ENCODE measurements at places on chromosomes 4 and X.

GRCh38 chrX:154799556-154800348 is 5.5 kb downstream of the MPP1 start:
- DNase-seq: peak; percentile 97

DNA sequence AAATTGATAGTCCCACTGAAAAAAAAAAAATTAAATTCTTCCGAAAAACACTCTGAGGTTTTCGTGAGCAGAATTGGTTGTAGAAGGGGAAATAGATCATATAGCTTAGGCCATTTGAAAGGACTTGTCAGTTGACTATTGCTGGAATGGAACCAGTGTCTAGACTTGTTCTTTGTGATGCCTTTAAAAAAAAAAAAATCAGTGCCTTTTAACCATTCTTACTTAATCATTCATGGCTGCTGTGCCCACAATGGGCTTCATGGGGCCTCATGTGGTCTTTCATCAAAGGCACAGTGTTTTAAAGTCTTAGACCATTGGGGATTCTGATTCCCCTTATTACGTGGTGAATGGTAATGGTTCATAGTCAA is 139.3 kb downstream of the AFF1 start:
- DNase-seq: no peak

- DNase-seq: no peak
Observed at GRCh38 chrX:123188081-123188480, 4.0 kb downstream of the GRIA3 start.

DNA sequence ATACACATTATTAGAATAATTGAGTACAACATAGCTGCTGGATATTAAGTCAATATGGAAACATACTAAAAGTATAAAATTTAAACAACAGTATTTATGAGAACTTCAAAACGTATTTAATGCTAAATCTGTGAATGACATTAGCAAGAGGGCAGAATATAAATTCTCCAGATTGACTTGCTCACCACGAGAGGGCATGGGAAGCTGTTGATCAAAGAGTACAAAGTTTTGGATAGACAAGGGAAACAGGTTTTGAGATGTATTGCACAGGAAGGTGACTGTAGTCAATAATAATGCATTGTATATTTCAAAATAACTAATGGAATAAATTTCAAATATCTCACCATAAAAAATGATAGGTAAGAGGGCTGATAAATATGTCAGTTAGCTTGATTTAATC is 768.2 kb downstream of the CENPC start:
- DNase-seq: no peak

DNA sequence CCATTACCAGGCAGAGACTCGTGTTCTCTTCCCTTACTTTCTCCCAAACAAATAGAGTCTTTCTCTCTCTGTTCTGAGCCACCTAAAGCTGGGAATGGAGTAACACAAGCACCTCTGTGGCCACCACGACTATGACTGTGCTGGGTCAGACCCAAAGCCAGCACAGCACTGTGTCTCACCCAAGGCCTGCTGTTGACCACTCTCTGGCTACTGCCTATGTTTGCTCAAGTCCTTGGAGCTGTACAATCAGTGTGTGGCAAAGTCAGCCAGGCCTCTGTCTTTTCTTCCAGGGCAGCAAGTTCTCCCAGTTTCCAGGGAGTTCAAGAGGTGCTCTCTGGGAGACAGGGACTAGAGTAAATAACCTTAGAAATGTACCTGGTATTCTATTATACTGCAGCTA is 239.4 kb downstream of the FAM47A start:
- DNase-seq: no peak

GRCh38 chr4:2059726-2060602 is 837 bp downstream of the NAT8L start:
- peak; percentile 60 for DNase-seq

DNA sequence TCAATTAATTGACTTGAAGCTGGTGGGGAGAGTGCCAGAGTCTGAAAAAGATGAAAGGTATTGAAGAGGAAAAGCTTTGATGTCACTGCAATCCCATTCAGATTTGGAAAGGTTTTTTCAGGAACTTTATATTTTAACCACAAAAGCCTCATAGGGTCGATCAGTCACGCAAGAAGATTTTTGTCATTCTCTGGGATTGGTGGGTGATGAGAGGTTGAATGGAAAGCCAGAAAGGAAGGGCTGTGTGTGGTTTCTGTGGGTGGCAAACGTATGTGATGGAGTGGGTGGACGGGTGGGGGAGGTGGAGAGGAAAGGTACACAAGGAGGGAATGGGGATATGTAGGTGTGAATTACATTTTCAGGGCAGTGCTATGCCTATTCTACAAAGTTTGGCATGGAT is 173.8 kb upstream of the SCML1 start:
- DNase-seq: no peak

DNA sequence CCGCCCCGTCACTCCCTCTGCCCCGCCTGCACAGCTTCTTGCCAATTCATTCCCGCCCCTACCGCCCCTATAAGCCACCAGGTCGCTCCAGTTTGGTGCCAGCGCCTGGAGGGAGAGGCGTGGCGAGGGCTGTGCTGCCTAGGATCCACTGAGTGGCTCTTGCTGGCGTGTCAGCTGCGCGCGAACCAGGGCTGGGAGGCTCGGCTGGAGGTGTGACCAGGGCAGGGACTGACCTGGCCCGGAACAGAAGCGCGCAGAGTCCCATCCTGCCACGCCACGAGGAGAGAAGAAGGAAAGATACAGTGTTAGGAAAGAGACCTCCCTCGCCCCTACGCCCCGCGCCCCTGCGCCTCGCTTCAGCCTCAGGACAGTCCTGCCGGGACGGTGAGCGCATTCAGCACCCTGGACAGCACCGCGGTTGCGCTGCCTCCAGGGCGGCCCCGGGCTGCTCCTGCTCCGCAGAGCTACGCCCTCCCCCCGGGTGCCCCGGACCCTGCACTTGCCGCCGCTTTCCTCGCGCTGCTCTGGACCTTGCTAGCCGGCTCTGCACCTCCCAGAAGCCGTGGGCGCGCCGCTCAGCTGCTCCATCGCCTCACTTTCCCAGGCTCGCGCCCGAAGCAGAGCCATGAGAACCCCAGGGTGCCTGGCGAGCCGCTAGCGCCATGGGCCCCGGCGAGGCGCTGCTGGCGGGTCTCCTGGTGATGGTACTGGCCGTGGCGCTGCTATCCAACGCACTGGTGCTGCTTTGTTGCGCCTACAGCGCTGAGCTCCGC is at the start of gene GPR78:
Gene GPR78 (plus strand): TSS at position 72 of the 773 bp plus-strand sequence. CDS start 591 bp downstream, at position 663.
- no peak for DNase-seq

GRCh38 chrX:118178450-118178849 is 61.8 kb upstream of the KLHL13 start:
- no peak for DNase-seq
